EH (cell line): ENCODE measurements at places on chromosomes 5 and 9.

- DNase-seq: peak; percentile 98
These were observed 26.1 kb upstream of the CSF1R start for GRCh38 chr5:150112201-150113046.

GRCh38 chr5:135857630-135858311 lies 23.3 kb downstream of the SLC25A48 start:
- no peak for DNase-seq

DNA sequence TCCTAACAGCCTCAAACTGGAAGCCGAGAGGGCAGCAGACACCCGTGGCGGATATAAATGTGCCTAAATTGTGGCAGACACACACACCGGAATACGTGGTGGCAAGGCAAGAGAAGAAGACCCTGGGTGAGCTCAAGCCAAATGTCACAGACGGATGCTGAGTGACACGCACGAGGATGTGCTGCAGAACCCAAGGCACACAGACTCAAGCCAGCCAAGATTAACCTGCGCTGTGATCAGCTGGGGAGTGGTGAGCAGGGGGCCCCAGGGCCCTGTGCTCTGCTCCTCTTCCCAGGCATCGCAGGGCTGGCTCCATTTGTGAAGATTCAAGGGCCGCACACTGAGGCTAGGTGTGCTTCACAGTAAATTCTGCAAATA lies 16.4 kb downstream of the SEMA4D start:
- no peak for DNase-seq

- DNase-seq: no peak
These were observed 68.7 kb upstream of the SIMC1 start for GRCh38 chr5:176169393-176170063.

GRCh38 chr5:157100140-157100679 lies 8.6 kb downstream of the HAVCR2 start:
- DNase-seq: peak; percentile 79

- no peak for DNase-seq
These were observed 368.9 kb downstream of the CDH9 start for GRCh38 chr5:26669523-26669922.

GRCh38 chr5:170075696-170076095 lies 30.0 kb upstream of the FOXI1 start:
- no peak for DNase-seq

GRCh38 chr9:135973277-135974219 lies 12.4 kb upstream of the UBAC1 start:
- no peak for DNase-seq

DNA sequence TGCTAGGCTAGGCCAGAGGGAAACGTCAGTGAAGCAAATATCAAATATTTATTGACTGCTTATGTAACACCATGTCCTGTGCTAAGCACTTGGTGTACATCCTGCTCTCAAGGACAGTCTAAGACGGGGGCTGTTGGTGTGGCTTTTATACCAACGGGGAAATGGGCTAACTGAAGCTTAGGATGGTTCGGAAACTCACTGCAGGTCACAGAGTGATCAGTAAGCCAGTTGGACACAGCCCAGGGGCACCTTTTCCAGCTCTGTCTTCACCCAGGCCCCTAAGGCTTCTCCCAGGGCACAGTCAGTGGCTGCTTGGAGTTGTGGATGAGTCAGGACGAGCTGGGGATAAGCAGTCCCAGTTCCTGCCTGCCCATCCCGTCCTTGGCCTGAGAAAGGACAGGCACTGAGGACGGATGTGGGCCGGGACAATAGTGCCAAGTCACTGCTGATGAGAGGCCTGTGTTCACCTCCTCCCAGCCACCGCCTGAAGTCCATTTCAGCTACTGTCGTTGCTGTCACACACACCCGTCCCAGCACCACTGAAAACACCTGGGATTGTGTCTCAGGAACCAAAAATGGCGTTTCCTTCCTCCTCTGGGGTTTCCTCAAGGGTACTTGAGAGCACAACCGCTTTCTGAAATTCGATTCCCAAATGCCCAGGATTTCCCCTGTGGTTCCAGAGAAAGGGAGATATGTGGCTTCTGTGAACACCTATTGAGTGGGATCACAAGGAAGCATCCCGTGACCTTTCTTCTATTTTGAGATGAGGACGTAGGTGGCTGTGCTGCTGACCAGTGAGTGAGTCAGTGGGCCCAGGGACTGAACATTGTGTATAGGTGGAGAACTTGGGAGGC lies 17.5 kb upstream of the SPRY4 start:
- DNase-seq: peak; percentile 59

DNA sequence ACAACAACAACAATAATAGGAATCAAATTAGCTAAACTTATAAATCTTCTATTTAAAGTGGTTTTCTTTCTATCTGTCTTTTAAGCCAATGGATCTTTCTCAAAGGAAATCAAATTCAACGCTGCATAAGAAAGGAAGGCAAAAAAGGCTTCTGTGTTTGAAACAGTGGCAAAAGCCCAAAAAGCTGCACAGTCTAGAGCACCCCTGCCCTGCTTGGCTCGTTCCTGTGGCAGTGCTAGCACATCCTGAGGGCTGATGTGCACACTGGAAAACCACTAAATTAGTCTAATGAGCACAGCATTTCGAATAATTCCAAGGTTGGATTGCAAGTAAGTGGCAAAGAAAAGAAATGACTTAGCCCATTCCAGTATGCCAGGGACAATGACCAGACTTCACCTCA lies 80.7 kb downstream of the AP3B1 start:
- DNase-seq: no peak

DNA sequence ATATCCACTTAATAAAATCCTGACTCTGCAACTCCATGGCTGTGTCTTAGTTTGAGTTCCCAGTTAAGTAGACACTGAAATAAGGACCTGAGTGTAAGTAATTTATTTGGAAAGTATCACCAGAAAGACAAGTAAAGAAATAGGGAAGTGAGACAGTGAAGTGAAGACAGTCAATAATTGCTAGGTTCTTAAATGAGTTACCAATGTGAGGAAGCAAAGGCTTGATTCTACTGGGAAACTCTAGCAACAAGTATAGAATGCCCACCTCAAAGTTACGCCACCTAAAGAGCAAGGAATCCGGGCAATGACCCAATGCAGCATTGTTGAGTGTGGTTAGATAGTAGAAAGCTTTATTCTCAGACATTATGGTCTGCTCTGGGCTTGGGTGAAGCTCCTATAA lies 383.9 kb downstream of the TLR4 start:
- no peak for DNase-seq

- no peak for DNase-seq
These were observed 207.1 kb upstream of the CLINT1 start for GRCh38 chr5:158066076-158066475.

- DNase-seq: peak; percentile 20
These were observed 14.8 kb downstream of the FAM219A start for GRCh38 chr9:34443533-34443932.

DNA sequence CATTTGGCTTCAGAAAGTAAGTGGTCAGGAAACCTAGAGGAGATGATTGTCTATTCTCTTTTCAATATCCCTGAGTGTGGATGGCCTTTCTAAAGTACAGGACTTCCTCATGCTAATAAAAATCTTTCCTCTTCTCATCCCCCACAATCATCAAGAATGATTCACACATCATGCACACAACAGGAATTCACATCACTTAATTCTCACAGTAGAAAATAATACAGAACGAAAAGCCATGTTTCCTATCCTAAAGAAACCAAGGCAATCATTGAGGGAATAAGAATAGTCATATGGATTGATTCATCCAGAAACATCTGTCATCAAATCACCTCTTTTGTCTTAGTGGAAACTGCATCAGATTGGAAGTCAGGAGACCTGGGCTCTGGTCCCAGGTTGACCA lies 203.1 kb upstream of the PIK3R1 start:
- DNase-seq: peak; percentile 77

DNA sequence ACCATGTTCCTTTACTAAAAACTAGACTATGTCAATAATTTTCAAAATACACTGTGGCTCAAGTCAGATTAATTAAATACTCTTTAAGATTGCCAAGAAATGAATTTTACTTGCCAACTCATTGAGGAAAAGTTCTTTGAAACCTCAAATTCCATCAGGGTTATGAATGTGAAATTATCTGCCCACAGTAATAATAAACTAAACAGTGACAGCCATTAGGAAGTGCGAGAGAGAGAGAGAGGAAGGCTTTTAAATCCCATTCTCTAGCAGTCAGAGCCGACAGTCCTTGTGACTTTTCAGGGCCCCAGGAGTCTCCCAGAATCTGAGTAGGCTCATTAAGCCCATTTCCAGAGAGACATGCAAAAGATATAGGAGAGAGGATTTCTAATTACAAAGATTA lies 236.1 kb downstream of the MARCHF11 start:
- DNase-seq: peak; percentile 78

GRCh38 chr5:72622170-72622760 lies 115.1 kb upstream of the ZNF366 start:
- DNase-seq: peak; percentile 37

DNA sequence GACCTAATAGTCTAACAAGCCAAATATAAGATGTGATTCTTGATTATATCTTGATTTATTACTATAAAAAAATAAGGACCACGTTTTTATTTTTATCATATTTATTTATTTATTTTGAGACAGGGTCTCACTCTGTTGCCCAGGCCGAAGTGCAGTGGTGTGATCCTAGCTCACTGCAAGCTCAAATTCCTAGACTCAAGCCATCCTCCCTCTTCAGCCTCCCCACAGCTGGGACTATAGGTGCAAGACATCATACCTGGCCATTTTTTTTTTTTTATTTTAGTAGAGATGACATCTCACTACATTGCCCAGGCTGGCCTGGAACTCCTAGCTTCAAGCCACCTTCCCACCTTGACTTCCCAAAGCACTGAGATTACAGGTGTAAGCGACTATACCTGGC lies 61.0 kb upstream of the LARP1 start:
- no peak for DNase-seq

- DNase-seq: peak; percentile 65
These were observed 111.1 kb upstream of the KLF9 start for GRCh38 chr9:70525519-70525918.

GRCh38 chr5:79890119-79890929 lies 100.7 kb downstream of the MTX3 start:
- DNase-seq: no peak
